ENCODE measurements at places on chromosomes 1 and 21.
A peak's percentile ranks its signal among the peaks of the same experiment; 100 is the strongest.

DNA sequence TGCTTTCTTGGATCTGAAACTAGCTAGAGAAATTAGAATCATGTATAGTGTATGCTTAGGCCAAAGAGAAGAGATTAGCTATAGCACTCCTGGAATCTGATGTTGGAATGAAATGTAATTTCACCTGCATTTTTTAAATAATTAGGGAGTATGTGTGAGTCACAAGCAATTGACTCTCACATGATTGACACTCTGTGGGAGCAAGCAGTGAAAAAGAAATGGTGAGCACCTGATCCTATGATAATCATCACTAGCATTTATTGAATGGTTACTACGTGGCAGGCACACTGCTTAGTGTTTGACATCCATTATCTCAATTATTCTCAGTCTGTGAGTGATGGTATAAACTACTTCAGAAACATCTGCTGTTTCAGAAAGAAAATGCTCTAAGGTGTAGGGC lies 176.6 kb downstream of the NRIP1 start:
- no peaks in the 10 kb centered on the region for H3K36me3 ChIP-seq
- no peaks in the 10 kb centered on the region for H3K27me3 ChIP-seq
- no peak overlapping the region for H3K4me3 ChIP-seq
- H3K27ac ChIP-seq: no peak overlapping the region
- DNase-seq: no peak
- no peaks in the 10 kb centered on the region for H3K4me1 ChIP-seq

GRCh38 chr21:23612210-23612609 lies 1995.1 kb downstream of the MRPL39 start:
- no peak overlapping the region for H3K4me3 ChIP-seq
- no peaks in the 10 kb centered on the region for H3K27me3 ChIP-seq
- H3K27ac ChIP-seq: no peak overlapping the region
- no peaks in the 10 kb centered on the region for H3K36me3 ChIP-seq

DNA sequence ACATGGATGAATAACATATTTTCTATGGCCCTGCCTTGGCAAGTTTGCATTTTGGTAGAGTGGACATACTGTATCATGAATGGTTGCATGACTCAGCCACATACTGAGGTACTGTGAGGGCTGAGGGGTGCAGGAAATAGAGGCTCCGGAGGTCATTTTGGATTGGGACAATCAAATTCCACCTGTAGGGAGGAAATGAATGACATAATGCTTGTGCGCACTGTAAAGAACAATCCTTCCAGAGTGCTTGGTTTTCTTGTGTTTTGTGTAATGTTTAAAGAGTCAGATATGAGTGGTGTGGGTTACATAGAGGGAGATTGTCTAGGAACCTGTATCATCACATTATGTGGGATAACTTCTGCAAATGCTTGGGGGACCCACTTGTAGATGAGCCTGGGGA lies 329.9 kb upstream of the PROX1 start:
- H3K36me3 ChIP-seq: no peaks in the 10 kb centered on the region
- no peak overlapping the region for H3K27ac ChIP-seq
- no peak overlapping the region for H3K4me3 ChIP-seq
- DNase-seq: no peak
- H3K4me1 ChIP-seq: no peaks in the 10 kb centered on the region

GRCh38 chr1:13682444-13682843 lies 17.5 kb upstream of the PRDM2 start:
- DNase-seq: no peak
- H3K36me3 ChIP-seq: no peaks in the 10 kb centered on the region
- no peaks in the 10 kb centered on the region for H3K27me3 ChIP-seq
- H3K27ac ChIP-seq: no peak overlapping the region
- H3K4me3 ChIP-seq: no peak overlapping the region

DNA sequence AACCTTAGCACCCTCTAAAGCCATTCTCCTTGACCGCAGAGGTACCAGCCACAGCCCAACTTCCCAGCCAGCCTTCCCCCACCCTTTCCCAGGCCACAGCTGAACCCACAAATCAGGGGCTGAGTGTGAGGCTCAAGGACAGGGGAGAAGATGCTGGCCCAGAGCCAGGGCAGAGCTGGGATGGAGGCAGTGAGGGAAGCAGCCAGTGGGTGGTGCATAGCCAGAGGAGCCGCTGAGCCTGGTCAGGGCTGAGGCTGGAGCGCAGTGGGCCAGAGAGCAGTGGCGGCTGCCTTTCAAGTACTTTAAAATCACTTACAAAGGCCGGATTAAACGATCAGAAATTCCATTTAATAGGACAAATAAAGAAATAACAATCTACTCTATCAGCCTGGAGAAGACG lies 36.3 kb downstream of the DMAP1 start:
- DNase-seq: peak; percentile 38
- H3K36me3 ChIP-seq: peaks cover 5% of the 10 kb centered on the region
- H3K4me1 ChIP-seq: no peaks in the 10 kb centered on the region
- no peak overlapping the region for H3K27ac ChIP-seq
- no peaks in the 10 kb centered on the region for H3K27me3 ChIP-seq
- H3K4me3 ChIP-seq: no peak overlapping the region

All from K562 (cell line).